Forelimb muscle (tissue), 1 donor: ENCODE measurements at places on chromosomes 1 and 21. TPM values are rescaled to one million over a fixed set of nuclear protein-coding genes. Genes with fewer than 3 reads are reported as not detected.

- DNase-seq: no peak
Measured at GRCh38 chr1:79074975-79075374, 68.4 kb upstream of the ADGRL4 start.

The CACNA1S gene
- 56.1 TPM for polyA plus RNA-seq

DNA sequence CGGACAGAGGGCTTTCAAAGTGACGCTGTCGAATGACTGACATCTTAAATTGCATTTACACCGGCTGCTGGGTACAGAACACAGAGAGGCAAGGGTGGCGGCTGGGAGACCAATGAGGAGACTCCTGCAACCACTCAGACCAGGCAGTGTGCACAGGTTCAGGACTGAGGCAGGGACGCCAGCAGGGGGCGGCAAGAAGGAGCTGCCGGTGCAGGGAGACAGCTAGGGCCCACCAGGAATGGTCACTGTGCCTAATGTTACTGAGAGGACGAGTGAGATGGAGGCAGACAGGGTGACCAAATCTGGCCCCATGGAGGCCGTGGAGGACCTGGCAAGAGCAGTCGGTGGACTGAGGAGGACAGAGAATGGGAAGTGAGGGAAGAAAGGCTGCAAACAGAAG, 23.5 kb downstream of the GLIS1 start:
- DNase-seq: no peak

DNA sequence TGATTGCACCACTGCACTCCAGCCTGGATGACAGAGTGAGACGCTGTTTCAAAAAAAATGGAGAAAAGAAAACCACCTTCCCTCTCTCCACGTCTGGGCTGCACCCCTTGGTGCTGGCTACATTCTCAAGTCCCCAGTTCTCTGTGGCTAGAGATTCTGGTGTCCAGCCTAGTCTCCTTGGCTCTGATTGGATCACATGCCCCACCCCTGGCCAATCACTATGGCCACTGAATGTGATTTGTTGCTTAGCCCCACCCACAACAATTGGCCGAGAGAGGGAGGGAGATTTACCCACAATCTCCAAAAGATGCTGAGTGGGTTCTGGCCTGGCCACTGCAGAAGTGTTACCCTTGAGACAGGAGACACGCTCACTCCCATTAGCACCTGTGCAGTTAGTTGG, 39.4 kb downstream of the FHAD1 start:
- no peak for DNase-seq

DNA sequence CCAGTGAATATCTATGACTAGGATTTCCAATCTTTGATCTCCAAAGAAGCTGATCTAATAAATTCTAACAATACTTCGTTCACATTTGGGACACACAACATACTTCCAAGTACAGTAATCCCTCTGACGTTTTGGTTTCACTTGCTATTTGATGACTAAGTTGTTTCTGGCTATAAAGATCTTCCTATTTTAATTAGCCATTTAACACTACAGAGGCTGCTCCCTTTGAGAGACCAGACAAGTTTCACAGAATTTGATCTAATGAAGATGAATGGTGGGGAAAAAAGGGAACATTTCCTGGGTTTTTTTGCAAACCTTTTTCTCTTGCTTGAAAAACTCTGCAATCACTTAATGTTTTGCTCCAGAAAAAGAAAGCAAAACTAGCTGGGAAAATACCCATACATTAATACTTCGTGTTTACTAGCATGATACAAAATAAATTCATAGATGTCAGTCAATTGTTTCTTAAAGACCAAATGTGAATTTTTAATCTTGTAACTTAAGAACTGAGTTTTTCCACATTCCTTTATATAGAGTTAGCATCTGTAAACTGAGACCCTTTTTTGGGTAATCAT, 28.0 kb upstream of the GLIS1 start:
- peak; percentile 5 for DNase-seq
